ENCODE measurements at places on chromosomes 5 and 9.

DNA sequence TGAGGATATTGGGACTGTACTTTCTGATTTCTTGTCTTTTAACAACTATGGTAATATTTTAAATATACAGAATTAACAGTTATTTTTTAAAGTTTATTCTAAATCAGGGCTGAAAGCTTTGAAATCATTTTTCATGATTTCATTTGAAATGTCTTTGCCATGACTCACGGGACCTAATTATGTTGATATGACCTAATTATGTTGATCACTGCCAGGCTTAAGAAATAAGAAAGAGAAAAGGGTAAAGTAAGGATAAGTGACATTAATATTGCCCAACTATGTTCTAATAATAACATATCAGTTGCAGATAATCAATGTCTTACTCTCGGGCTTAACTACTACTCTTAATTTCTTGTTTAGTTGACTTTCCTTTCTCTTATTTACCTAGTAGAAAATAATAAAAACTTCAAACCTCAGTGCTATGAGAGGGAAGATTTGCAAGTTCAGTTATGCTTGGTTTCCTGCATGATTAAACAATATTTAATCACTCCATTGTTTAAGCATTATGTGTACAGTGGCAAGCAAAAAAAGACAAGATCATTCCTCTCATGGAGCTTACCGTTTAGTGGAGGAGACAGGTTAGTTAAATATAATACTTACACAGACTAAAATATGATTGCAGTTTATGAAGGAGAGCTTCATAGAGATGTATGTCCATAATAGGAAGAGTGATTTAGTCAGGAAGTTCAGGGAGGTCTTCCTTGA is 67.0 kb upstream of the EIF4EBP3 start:
- DNase-seq = no peak

DNA sequence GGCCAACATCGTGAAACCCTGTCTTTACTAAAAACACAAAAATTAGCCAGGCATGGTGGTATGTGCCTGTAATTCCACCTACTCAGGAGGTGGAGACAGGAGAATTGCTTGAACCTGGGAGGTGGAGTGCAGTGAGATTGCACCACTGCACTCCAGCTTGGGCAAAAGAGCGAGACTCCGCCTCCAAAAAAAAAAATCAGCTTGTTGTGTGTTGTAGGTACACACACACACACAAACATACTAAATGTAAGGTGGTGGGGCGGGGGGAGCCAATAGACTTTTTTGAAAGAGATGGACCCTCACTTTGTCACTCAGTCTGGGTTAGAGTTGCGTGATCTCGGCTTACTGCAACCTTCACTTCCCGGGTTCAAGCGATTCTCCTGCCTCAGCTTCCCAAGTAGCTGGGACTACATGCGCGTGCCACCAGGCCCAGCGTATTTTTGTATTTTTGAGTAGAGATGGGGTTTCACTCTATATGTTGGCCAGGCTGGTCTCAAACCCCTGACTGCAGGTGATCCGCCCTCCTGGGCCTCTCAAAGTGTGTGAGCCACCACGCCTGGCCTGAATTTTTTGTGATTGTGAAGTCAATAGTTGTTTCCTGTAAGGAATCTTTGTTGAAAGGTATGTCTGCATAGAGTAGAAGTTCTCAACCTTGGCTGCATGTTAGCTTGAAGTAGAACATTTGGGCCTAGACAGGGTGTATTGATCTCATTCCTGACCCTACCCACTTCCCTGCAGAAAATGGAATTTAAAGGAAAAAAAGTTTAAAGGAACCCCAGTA is 13.7 kb downstream of the NPM1 start:
- DNase-seq = no peak

DNA sequence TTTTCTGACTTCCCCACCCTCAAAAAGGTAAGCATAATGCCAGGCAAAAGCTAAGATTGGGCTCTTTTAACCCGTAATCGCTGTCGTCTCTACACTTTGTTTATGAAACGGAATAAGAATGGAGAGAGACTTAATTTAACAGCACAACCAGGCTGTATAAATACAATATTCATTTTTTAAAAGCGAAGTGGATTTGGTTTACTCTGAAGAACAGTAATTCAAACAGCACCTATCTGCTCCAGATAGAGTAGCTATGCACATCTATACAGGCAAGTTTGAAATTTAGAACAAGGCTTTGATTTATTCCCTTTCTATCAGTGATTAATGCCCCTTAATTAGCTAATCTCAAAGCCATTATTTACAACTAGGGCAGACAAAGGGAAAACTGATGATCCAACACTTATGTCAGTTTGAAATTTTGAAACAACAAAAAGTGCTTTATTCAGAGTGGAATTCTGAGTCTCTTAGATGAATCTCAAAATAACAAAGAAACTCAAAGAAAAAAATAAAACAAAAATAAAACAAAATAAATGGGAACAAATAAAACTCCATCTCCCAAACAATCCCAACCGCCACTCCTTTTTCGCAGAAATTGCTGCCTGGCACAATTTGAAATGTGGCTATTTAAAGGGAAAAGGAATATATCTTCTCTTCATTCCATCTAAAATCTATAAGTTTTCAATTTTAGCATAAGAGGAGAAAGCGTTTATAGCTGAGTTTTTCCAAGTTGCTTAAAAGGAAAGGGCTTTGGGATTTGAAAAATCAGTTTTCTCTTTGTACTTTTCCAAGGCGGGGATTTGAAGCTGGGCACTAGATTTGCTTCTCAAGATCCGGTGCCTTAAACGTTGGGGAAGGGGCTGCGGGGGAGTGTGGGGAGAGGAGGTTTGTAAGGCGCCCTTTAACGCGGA is 298.6 kb downstream of the PARP8 start:
- no peak for DNase-seq

DNA sequence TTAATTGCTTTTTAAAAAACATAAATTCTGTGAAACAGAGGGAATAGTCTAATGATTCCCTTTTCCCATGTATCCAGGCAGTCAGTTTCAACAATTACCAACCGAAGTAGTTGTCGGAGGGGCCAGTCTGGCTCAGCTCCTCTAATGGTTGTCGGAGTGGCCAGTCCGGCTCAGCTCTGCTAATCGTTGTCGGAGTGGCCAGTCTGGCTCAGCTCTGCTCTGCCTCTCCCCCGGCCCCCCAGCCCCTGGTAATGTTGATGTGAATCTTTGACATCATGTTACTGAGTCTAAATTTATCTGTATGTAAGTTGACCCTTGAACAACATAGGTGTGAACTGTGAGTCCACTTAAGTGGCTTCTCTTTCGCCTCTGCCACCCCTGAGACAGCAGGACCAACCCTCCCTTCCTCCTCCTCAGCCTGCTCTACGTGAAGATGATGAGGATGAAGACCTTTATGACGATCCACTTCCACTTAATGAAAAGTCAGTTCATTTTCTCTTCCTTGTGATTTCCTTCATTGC is 9.4 kb downstream of the NDUFS6 start:
- DNase-seq = no peak

- no peak for DNase-seq
These were observed 40.6 kb downstream of the ADCY2 start for GRCh38 chr5:7436521-7436920.

- DNase-seq = no peak
These were observed 1203.4 kb upstream of the DMAC1 start for GRCh38 chr9:9002826-9003583.

DNA sequence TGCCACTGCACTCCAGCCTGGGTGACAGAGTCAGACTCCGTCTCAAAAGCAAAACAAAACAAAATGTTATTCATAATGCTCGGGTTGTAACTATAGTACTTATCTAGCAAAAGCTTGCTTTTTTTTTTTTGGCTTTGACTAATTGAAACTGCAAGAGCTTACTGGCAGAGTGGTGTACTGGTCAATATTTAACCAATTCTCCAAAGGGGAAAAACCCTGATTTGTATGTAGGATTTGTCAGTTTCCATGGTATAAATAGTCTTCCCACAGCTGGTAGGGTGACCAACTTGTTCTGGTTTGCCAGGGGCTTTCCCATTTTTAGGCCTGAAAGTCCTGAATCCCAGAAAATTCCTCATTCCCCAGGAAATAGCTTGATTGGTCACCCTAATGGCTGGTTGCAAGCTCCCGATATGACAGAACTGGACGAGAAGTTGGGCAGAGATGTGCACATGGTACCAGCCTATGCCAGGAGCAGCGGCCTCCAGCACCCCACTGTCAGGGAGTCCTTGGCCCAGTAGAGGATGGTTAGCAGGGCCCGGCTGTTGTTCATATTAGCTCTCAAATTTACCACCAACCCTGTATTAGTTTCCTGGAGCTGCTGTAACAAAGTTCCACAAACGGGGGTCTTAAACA is 58.0 kb downstream of the FXN start:
- DNase-seq = no peak

DNA sequence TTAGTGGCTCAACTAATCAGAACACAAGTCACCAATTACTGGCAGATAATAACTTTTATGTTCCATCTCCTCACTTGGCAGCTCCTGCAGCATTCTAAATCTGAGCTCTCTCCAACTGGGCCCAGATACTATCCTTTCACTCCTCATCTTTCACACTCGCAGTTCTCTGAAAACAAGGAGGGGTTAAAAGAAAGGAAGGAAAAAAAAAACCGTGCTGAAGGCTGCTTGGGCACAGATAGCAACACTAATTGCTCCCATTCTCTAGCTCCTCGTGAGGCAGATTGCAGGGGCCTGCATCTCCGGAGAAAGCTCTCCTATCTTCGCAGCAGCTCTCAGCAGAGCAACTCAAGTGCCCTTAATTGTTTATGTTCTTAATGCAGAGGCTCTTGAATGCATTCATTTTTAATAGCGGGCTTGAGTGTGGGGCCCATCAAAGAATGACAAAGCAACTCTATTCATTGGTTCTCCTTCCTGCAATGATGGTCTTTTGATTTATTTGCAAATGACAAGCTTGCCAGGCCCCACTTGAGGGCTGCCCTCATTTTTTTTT is 23.9 kb downstream of the TLE1 start:
- no peak for DNase-seq

DNA sequence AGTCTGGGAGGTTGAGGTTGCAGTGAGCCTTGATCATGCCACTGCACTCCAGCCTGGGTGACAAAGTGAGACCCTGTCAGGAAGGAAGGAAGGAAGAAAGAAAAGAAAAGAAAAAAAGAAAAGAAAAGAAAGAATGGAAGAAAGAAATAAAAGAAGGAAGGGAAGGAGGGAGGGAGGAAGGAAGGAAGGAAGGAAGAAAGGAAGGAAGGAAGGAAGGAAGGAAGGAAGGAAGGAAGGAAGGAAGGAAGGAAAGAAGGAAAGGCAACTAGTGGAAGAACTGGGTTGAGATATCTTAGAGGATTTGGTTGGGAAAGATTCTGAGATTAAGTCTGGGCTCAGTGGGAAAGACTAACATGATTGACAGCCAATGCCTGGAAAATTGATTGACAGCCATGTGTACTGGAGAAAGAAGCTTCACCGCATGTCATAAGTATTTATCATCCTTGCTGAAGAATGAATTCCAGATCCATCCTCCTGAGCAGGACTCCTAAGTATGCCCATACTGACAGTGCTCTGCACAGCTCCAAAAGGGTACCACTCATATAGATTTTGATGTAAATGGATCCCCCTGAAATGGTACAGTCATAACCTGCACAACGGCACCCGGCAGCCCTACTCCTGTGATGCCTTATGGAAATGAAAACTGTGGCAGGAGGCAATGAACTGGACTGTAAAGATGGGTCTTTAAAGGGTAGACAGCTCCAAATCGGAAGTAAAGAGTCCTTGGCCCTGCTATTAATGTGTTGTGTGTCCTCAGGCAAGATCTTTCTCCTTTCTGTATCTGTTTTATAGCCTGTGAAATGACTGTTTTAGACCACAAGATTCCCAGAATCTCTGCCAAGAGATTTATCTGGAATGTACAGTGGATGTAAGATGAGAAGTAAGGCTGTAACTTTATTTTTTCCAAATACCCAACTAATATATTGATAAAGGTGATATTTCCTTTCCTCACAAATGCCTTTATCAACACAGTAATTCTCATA is 16.9 kb upstream of the ADRA1B start:
- no peak for DNase-seq

- no peak for DNase-seq
These were observed 59.2 kb upstream of the TRAF1 start for GRCh38 chr9:120985819-120986222.

DNA sequence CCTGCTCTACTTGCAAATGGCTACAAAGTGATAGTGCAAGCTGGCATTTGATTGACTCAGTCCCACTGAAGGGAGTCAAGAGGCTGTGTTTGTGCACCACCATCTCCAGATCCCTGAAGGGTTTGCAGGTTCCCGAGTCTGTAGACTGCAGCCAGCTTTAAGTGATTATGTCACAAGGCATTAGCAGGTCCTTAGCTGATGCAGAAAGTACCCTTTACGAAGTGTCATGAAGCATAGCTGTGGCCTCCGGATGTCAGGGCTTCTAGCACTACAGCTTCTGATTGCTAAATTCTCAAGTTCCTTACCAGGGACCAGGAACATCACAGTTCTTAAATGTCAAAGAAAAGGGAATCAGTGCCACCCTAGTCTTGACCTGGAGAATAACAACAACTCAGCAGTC is 311.3 kb upstream of the TRPC7 start:
- DNase-seq = no peak

GRCh38 chr9:120801441-120801840 is 8.2 kb upstream of the FBXW2 start:
- DNase-seq = no peak

DNA sequence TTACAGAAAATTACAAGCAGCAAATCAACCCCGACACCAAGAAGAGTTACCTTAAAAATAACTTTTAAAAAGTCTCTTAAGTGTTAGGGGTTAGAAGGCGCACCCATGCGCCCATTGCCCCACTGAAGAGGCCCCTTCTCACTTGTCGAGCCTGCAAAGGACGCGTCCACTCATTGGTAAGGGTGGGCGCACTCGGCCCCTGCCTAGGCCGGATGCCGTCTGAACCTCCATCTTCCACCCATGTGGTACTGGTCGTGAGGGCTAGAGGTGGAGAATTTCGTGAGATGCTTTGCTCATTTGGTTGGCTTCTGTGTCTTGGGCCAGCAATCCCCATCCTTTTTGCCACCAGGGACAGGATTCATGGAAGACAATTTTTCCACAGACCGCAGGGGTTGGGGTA is 27.5 kb upstream of the LRRC14B start:
- no peak for DNase-seq

GRCh38 chr5:189486-189885 is 1.8 kb upstream of the LRRC14B start:
- DNase-seq = no peak

DNA sequence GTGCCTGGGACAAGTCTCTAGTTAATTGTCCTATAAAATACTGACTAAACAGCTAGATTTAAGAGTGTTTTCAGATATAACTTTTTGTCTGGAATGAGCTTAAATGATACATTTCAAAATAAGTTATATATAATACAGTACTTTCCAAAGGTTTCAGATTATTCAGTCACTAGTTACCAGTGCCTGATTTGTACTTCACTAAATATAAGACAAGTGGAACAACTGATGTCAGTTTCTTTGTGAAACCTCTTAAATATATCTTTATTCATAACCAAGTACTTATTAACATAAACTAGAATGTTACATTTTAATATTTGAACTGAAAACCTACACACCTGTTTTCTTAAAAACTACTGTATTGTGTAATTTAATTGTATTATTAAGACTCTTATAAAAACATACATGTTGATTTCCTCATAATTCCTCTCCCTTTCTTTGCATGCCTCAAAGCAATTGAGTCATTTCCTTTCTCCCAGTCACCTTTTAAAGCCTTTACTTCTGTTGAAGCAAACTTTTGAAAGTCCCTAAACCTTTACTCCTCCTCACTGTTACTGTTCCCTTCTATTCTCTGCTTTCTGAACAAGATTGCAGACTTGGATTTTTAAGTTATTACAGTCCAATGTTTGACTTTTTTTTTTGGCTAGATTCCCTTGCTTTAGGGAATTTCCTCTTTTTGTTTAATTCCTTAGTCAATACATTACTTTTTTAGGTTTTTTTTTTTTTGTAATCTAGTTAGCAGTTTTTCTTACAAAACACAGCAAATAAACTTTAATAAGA is 8.7 kb upstream of the SEMA6A start:
- DNase-seq = no peak
